ENCODE measurements at places on chromosomes 16 and 17.
A peak's percentile ranks its signal among the peaks of the same experiment; 100 is the strongest.

DNA sequence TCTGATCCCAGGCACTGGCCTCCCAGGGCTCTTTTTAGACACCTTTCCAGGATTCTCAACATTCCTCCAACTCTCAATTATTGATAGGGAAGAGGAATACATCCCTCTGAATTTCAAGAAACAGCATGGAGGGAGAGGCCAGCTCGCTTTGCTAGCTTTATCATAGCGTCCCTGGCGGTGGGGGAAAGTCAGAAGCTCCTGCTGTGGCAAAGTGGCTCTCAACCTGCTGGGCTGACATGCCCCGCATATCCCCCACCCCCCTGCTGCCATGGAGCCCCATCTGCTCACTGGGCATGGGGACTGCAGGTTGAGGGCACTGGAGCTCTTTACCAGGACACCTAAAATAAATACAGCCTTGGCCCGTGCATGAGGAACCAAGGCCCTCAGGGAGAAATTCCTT is 140.3 kb downstream of the SLC39A11 start:
- DNase-seq, result no peak

DNA sequence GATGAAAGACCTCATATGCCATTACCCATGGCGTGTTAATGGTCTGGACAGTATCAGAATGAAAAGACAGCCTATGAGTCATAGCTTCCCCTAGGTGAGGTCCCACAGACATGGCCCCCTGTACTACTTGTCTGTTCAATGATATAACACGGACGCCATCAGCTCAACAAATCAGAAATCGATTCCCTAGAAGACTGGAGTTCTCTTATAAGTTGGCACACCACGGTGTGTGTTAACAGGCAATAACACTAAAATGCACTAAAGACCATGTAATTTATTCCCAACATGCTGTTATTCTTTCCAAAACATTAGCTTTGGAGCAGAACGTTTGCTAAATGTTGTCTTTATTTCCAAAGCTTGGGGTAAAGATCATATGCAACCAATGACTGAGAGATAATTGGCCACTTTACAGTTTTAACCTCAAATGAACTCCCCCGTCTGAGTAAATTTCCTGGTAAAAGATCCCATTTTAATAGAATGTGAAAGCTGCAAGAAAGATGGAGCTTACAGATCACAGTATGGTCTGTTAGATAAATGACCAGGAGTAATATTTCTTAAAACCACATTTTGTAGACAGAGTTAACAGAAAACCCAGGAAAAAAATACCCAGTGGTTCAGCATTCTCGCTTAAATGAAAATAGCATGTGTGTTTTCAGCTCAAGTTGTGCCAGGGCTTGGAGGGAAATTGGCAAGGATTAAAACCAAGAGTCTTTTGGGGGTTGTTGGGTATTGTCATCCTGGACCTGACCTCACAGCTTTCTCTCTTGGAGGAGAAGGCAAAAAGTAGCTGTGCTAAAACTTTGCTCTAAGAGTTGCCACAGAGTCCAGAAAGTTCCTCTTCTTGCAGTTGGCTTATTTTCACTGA is 65.9 kb downstream of the PCTP start:
- no peak for DNase-seq

DNA sequence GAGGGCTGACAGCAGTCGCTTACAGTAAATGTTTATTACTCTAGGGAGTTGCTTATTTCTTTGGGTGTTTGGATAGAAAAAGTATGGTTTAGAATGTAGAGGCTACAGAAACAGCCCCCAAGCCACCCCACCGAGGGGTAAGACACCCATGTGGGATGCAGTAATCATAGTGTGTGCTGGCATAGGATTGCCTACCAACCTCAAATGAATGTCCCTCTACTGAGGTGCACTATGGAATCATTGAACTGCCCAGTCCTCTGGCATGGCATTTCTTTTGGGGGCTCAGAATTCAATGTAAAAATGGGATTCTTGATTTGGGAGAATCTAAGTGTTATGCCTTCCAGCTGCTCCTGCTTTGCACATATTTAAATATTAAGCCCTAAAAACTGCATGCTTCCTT is 46.8 kb downstream of the ZNF267 start:
- DNase-seq, result no peak

DNA sequence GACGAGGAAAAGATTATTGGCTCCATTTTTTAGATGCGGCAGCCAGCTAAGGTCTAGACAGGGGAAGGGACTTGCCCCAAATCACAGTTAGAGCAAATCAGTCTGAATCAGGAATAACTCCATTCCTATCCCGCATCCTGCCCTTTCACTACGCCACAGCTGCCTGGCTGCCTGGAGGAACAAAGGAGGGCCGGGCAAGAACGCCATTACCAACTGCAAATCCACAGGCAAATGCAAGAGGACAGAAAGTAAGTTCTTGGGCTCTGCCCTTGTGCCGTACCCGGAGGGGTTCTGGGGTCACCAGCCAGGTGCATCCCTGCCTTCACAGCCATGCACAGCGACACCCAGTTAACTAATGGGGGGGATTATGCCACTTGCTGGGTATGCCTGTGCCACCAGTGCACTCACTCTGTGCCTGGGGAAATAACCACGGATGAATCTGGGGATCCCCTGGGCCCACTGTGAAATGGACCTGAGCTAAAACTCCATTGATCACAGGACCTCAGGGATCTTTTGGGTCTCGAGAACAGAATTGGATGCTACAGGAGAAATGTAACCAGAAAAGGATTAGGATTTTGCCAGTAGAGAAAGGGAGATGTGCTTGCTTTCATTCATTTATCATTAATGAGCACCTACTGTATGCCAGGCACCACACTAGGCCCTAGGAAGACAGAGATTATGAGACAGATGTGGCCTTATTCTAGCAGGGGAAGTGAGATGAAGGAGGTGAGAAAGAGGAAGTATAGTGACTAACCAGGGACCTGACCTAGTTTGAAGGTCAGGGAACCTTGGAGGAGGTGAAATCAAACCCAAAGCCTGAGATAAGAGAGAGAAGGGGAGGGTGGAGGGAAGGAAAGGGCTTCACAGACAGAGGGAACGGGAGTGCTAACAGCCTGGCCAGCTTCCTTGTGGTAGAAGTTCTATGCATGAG is 17.7 kb downstream of the BCL7C start:
- no peak for DNase-seq

GRCh38 chr17:78979780-78980623 is at the start of gene LGALS3BP:
TSS of gene LGALS3BP (minus strand) at chr17:78979923. CDS start at chr17:78977191, 2,732 bp downstream.
- peak; percentile 94 for DNase-seq

- DNase-seq, result peak; percentile 79
These were observed 25.0 kb downstream of the MRC2 start for GRCh38 chr17:62652251-62653001.

GRCh38 chr16:48487287-48487686 is 102.1 kb upstream of the SIAH1 start:
- DNase-seq, result no peak

- DNase-seq, result no peak
These were observed 16.0 kb upstream of the PABPN1L start for GRCh38 chr16:88882358-88883030.

- DNase-seq, result no peak
These were observed 14.4 kb downstream of the KIF2B start for GRCh38 chr17:53837131-53837530.

DNA sequence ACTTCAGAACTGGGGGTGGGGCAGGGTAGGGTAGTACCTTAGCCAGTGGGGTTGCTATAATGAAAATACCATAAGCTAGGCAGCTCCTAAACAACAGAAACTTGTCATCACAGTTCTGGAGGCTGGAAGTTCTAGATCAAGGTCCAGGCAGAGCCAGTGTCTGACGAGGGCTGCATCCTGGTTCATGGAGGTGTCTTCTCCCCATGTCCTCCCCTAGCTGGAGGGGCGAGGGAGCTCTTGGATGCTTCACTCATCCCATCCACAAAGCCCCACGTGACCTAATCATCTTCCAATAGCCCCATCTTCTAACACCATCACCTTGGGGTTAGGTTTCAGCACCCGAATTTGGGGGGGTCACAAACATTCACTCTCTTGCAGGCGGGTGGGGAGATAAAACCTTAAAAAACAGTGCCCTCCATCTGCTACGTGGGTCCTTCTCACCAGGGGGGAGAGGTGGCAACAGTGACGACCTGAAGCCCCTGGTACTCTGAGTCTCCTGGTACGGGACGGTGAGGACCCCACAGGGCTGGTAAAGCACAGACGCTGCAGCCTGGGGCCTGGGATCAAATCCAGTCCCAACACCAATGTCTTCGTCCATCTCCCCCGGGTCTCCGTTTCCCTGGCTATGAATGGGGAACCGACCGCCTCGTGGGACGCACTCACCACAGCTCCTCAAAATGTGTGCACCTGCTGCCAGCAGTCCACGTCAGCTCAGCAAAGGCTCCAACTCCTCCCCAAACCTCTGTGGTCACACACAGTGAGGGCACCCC is 22.8 kb downstream of the RAB40B start:
- DNase-seq, result no peak

- no peak for DNase-seq
These were observed 13.6 kb downstream of the ZC3H7A start for GRCh38 chr16:11783319-11784037.

- DNase-seq, result no peak
These were observed at the start of gene SLC47A1 for GRCh38 chr17:19533718-19534561. TSS of gene SLC47A1 (plus strand) at chr17:19533854. CDS start at chr17:19533940, 86 bp downstream.

Data from NCI-H1092 (cell line).